ENCODE measurements at places on chromosomes 1 and 21. TPM values are rescaled to one million over a fixed set of nuclear protein-coding genes. Genes with fewer than 3 reads are reported as not detected.

Gene LCE3E
- not detected for total RNA-seq

Gene C1QB
- not detected for total RNA-seq

DNA sequence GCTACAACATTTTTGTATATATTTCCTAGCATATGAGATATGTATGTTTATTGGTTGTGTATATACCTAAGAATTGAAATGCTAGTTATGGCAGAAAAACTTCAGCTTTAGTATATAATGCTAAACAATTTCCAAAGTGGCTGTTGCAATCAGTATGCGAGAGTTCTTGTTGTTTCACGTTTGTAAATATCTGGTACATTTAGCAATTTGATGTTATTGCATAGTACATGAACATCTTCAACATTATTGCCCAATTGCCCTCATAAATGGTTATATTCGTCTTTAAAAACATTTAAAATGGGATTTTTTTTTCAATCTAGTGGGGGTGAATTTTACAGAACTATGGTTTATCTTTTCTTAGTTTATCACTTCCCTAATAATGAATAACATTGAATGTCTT is 86.2 kb upstream of the HP1BP3 start:
- no peak for DNase-seq

DNA sequence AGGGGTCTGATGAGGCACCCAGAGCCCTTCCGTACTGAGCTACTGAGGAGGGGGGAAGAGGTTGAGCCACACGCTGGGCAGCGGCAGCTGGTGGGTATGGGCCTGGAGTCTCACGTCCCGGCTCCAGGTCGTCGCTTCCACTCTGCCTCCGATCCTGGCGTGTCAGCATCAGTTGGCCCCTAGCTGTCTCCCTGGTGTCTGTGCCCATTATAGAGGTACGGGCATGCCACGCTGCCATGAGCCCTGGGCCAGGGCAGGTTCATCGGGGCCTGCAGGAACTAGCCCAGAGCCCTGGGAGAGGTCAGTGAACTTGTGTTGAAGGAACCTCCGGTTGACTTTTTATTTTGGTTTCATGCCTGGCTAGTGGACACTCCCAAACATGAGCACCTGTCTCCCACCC is 18.2 kb downstream of the COQ8A start:
- DNase-seq: no peak

Gene AIRE
- total RNA-seq: not detected

DNA sequence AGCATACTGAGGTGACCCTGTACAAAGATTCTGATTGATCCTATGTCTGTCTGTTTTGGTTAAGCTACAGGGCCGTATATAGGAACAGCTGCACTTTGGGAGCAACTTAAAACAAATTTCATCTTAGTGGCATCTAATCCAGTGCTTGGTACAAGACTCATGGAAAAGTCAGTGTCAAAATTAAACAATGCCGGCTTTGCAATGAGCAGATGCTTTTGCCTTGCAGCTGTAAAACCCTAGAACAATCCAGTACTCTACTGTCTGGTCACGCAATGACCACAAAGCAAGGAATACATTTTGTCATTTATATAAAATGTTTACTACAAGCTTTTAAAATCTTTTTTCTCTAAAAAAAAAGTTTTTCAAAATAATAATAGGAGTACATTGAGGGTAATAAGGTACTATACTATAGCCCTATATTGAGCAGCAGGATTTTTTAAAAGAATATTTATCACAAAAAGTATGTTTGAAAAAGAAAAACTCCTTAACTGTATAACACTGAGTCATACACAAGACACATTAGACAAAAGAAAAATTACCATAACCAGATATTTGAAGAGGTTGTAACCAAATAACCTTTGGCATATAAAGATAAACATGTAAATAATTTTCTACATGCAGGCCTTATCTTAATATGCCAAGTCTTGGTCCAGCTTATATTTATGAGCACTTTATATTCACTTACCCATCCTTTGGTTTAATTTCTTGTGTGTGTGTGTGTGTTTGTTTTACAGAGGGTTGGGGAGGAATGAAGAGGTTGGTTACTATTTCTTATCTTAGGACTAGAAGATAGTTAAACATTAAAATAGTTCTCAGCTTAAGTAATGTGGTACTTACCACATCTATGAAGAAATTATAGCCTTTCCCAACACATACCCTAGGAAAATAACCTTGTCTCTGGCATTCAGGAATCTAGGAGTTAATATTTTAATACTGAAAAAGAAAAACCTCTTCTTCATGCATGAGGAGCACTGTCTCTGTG is 262.3 kb downstream of the FAF1 start:
- no peak for DNase-seq

DNA sequence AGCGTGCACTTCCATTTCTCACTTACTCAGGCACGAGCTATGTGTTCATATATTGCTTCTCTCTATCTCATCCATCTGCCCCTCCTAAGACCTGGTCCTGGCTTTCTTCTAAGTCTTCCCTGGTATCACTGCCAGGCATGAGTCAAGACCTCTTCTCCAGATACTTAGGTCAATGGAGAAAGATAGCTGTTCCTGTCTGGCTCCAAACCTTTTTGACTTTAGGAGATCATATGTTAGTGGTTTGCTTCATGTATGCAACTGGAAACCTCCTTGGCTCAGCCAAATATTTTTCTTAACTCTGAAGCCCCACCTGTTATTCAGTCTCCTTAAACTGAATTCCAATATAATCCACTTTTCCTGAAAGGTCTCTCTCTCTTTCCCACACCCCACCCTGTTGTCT is 211.6 kb upstream of the PTBP2 start:
- DNase-seq: no peak

- no peak for DNase-seq
Observed at GRCh38 chr1:154866257-154867063, 3.6 kb downstream of the KCNN3 start.

Gene CAMK1G
- not detected for total RNA-seq

Gene EPS8L3
- total RNA-seq: 7.6 TPM

- no peak for DNase-seq
Observed at GRCh38 chr1:115753830-115754229, 14.7 kb downstream of the CASQ2 start.

- no peak for DNase-seq
Observed at GRCh38 chr1:180615493-180616290, 16.1 kb upstream of the XPR1 start.

DNA sequence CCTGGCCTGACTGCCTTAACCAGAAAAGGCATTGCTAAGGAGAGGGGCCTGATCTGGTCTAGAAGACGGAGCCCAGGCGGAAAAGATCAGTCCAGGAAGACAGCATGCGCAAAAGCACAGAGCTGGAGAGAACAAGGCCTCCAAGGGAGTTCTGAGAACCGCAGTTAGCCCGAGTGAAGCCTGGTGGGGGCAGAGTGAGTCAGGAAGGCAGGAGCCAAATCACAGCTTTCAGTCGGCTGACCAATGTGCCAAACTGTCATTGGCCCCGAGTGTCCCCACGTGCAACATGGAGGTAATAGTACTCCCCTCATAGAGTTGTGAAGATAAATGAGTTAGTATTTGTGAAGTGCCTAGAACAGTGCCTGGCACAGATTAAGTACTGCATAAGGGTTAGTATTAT is 1.2 kb upstream of the TSPAN2 start:
- no peak for DNase-seq

DNA sequence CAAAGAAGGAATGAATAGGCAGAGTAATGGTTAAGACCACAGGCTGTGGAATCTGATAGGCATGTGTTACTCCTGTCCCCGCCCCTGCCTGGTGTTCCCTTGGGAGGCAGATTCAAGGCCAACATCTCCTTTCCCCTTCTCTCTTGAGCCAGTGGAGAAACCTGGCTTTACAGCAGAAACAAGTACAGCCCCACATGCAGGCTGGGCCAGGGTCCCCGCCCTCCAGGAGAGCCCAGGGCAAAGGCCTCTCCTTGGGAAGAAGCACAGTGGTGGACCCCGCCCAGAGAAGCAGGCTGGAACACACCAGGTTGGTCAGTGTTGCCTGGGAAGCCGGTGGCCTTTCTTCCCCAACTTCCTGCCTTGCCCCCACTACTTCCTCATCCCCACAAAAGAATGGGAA is 6.8 kb downstream of the C1orf167 start:
- DNase-seq: no peak

GRCh38 chr1:94928293-94928939 is 1.5 kb upstream of the CNN3 start:
- DNase-seq: no peak

DNA sequence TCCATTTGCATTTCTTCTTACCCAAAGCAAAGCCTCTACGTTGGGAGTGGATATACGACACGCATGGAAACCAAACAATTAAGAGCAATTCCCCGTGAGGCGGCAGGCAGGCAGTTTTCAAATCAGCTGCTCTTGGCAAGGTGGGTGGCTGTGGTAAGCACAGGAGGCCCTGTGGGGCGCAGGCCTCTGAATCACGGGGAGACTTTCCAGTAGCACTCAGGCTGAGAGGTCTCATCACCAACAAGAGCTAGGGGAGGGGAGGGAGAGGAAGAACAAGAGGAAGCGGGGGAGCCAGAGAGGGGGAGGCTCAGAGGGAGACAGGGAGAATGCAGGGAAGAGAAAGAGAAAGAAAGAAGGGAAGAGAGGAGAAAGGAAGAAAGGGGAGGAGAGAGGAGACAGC is 56.4 kb downstream of the MT1HL1 start:
- no peak for DNase-seq

Gene ENSA
- 111 TPM for total RNA-seq

- DNase-seq: no peak
Observed at GRCh38 chr1:57307392-57308170, 116.3 kb downstream of the DAB1 start.

Gene YIPF1
- 21.1 TPM for total RNA-seq

Gene NKAIN1
- total RNA-seq: 0.29 TPM

Gene MYCL
- 0.31 TPM for total RNA-seq

DNA sequence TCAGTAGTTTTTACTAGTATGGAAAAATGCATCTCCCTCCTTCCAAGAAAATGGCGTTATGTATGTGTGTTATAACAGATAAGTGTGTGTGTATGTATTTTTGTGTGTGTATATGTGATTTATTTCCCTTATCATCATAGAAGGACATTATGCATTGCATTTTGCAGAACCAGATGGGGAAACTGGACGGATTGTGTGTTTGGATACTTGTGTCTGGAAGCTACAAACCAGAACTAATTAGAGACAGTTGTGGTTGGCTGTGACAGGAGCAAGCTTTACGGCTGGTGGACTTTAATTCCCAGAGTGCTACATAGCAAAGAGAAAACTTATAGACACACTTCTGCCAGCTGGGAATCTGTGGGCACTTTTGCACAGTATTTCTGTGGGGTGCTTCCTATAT is 162.5 kb downstream of the RWDD3 start:
- DNase-seq: no peak

DNA sequence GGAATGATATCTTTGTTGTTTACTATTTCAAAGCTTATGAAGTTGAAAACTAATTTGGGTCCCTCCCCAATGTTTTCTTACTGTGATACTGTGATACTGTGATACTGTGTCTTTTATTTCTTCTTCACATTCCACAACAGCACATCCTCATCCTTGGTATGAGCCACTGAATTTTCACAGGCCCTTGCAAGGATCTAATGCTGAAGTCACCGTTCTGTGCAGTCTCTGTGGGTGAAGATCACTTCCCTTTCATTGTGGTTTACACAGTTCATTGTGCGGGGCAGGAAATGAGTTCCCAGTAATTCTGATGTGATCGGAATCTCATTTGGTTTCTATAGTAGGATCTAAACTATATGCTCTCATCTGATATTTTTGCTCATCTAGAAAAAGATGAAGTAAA is 32.1 kb upstream of the PAXBP1 start:
- no peak for DNase-seq

- no peak for DNase-seq
Observed at GRCh38 chr1:20829531-20829930, 42.4 kb upstream of the HP1BP3 start.

GRCh38 chr1:162210196-162210595 is 140.7 kb downstream of the NOS1AP start:
- no peak for DNase-seq

DNA sequence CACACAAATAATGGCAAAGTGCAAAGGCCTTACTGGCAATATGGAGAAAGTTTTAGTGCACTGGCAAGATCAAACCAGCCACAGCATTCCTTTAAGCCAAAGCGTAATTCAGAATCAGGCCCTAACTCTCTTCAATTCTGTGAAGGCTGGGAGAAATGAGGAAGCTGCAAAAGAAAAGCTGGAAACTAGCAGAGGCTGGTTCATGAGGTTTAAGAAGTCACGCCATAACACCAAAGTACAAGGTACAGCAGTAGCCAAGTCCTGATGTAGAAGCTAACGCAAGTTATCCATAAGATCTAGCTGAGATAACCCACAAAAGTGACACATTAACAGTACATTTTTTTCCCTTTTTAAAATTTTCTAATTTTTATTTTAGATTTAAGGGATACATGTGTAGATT is 57.1 kb downstream of the SLC27A3 start:
- DNase-seq: no peak

DNA sequence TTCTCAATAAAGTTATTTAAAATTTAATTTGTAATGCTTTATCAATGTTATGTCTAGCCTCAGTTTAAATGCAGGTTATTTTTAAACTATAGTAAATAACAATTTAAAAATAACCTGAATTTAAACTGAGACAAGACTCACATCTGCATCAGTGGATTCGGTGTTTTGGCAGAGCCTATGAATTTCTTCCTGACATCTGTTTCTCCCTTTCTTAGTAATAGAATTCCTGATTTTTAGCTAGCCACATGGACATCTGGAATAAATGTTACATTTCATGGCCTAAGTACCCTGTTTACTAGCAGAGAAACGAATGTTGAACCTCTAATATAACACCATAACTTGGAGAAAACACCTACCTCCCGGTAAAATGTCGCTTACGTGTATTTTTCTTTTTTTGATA is 1141.6 kb upstream of the ADGRL2 start:
- no peak for DNase-seq

DNA sequence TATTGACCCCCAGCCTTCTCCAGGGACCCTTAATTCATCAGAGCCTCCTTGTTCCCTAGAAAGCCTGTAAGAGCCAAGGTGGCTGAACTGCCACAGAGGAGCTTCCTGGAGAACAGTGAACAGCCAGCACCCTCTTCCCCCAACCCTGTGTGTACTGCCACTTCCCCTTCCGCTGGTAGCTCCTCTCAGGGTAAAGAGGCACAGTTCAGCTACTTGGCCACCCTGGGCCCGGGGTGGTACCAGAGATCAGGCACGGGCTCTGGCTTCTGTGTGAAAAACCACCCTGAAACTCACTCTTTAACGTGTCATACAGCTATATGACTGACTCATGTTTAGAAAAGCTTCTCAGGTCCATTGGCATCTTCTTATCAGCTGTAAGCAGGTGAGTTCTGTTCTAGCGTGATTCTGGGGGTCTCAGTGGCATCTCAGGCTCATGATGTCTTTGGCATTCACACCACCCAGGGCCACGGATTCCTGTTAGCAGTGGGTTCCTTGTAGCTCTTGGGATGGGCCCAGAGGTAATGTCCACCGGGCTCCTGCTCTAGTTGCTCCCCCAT is 22.4 kb downstream of the ARMH1 start:
- no peak for DNase-seq

DNA sequence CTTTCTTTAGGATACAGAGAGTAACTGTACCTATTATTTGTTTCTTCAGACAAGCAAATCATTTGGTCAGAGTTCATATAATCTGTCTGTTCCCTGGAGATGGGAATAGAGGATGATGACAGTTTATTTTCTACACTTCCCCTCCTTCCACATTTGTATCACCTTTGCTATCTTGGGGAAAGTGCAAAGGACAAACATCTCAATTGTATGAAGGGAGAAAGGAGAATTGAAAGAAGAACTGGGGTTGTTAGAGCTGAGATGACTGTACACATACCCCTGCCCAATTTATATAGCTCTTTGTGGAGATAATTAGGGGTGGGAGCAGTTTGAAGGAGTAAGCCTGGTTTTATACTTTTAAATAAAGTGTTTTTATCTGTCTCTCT is 14.0 kb downstream of the POLR3GL start:
- DNase-seq: no peak

- no peak for DNase-seq
Observed at GRCh38 chr1:71586030-71586429, 505.2 kb upstream of the ZRANB2 start.
